ENCODE measurements at places on chromosomes 13 and 19. TPM values are rescaled to one million over a fixed set of nuclear protein-coding genes. Genes with fewer than 3 reads are reported as not detected.

CEACAM6 gene
- total RNA-seq: not detected

GRCh38 chr13:39524795-39525194, 78.2 kb downstream of the LHFPL6 start:
- DNase-seq: no peak

TEAD2 gene
- 61.2 TPM for total RNA-seq

GRCh38 chr13:48492096-48492440, 40.8 kb downstream of the RCBTB2 start:
- no peak for DNase-seq

DNA sequence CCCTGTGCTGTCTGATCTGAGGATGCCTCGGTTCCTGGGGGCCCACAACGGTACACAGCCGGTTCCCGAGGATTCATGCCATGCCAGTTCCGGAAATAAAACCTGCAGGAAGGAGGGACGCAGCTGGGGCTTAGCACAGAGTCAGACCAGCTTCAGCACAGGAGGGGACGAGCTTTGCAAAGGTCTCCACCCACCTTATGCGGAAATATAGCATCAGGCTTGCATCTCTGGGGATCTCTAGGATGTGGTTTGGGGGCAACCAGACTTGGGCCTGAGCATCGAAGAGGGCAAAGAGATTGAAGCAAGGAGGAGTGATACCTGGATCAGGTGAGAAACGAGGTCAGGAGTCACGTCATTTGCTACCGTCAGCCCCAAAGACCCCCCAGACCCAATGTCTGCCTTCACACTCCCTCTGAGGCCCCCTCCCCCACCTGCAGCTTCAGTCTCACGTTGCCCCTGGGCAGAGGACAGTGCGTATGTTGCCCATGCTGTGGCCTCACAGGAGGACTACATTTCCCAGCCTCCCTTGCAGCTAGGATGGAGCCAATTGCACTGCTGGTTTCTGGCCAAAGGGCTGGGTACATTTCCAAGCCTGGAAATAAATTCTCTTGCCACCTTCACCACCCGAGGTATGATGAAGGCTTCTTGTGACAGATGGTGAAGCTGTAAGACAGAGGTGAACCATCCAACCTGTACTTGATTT, 12.1 kb downstream of the TYK2 start:
- no peak for DNase-seq

GRCh38 chr19:2511570-2511969, 35.6 kb downstream of the GADD45B start:
- no peak for DNase-seq

All from sigmoid colon (tissue), 7 donors.